ENCODE measurements at places on chromosomes 1 and 21.

GRCh38 chr1:92038695-92039346 lies 9.0 kb downstream of the EPHX4 start:
- DNase-seq, result no peak

DNA sequence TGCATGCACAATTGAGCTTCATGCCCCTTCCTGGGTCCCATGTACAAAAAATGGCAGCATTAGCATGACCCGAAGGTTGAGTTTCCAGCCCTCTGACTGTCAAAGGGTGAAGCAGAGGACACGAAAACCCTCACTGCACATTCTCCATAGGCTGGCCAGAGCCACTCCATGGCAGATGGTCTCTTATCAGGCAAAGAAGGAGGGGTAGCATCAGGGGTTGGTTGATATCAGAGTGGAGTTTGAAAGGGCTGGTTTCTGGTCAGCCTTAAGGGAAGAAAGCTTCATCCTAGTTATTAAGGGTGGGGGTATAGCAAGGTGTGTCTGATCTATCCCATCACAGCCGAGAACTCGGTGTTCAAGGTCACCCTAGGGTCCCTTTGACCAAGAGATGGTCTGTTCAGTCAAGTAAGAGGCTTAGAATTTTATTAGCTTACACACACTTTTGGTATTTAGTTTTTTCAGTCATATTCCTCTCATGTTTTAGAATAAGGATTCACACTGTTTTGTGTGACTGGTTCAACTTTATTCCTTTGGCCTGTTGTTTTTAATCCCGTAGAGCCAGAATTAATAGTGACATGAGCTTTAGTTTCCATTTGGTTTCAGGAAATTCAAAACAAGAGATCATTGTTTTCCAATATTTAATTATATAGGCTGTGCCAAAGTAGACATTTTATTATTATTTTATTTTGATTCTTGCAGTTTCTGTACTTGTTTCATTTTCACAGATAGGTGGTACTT lies 199.9 kb upstream of the FMN2 start:
- DNase-seq, result no peak

GRCh38 chr21:38455403-38455802 lies 42.9 kb downstream of the ERG start:
- no peak for DNase-seq

DNA sequence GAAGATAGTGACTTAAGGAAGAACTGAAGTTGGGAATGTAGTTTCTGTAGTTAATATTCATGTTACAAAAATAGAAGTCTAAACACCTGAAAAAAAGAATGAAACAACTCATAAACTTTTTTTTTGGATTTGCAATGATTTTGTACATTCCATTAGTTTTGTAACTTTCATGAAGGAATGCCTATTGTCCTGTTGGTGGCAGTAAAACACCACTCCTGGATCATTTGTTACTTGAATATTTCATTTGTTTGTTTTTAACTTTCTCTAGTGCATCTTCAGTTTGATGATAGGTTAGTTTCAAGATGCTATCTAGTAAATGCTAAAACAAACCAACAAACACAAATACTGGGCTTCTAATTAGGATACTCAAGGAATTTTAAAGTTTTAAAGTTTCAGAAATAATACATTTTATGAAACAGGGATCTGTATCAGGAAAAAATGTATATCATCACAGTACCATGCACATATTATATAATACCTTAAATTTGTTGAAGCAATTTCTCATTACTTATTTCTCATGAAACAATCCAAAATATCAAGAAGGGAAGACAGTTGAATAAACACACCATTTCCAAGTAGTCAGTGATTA lies 229.7 kb upstream of the CACYBP start:
- DNase-seq, result no peak

DNA sequence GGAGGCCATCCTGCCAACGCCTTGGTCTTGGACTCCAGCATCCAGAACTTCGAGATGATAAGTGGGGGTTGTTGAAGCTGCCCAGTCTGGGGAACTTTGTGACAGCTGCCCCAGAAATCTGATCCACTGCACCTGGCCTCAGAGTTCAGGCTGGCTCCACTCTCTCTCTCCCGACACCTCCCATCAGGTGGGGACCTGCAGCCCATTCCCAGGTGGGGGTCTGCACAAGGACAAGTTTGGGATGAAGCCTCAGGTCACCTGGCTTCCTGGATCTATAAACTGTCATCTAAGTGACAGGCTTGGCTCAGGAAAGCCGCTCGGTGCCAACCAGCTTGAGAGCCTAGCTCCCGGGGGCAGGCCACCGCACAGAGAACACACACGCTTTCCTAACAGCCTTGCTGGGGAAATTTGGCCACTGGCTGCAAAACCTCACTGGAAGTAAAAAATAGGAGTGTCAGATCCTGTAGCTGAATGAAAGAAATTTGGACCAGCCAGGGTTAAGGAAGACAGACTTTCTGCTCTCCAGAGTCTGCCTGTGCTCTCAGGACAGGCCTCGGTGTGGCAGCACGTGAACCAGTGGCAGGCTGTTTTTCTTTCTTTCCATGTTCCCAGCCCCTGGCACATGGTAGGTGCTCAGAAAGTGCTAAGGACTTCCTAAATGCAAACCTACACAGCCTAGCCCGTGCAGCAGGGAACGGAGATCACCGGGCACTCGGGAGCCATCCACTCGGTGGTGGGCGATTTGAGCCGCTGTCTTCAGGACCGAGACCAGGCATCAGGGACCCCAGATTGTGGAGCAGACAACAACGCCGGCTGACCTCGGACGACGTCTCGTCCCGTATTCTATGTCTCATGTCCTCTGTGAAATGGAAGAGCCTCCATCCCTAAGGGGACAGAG lies 42.6 kb upstream of the LBR start:
- no peak for DNase-seq

DNA sequence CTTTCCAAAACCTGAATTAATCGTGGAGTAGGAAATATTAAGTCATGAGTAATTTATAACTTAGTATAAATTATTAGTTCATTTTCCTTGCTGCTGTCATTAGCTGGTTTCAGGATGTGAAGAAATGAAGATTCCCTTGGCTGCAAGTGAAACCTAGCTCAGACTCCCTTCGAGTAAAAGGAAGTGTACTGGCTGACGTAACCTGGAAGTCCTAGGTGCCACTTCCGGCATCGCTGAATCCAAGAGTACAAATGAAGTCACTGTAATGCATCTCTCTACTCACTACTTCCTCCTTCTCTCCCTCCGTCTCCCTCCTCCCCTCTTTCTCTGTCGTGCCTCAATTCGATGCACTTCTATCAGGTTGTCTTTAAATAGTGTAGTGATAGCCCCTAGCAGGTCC lies 28.8 kb downstream of the ZP4 start:
- no peak for DNase-seq

GRCh38 chr21:26881504-26882228 lies 36.5 kb upstream of the ADAMTS1 start:
- no peak for DNase-seq

DNA sequence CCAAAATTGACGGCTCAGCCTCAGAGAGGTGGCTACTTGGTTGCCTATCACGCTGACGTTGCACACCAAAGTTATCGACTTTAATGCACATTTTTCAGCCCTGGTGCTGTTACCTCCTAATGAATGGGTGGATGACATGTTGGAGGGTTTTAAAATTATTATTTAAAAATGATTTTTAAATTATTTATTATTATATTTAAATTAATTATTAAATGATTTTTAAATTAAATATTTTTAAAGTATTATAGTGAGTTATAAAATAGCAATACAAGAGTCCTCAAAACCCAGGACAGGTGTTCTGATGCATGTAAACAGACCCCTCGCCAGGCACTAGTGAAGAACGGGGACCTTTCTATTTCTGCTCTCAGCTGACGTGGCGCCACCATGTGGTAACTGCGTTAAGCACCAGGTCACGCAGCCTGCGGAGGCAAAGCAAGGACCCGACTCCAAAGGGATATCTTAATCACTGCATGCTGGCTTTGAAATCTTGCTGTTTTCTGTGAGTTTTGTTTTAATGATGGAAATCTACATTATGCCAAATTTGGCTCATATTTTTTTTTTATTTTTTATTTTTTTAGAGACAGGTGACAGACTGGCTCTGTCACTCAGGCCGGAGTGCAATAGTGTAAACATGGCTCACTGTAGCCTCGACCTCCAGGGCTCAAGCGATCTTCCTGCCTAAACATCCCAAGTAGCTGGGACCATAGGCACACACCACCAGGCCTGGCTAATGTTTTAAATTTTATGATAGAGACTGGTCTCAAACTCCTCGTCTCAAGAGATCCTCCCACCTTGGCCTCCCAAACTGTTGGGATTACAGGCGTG lies 22.6 kb downstream of the CASP9 start:
- peak; percentile 45 for DNase-seq

- no peak for DNase-seq
Measured at GRCh38 chr1:163970699-163971098, 588.3 kb upstream of the PBX1 start.

DNA sequence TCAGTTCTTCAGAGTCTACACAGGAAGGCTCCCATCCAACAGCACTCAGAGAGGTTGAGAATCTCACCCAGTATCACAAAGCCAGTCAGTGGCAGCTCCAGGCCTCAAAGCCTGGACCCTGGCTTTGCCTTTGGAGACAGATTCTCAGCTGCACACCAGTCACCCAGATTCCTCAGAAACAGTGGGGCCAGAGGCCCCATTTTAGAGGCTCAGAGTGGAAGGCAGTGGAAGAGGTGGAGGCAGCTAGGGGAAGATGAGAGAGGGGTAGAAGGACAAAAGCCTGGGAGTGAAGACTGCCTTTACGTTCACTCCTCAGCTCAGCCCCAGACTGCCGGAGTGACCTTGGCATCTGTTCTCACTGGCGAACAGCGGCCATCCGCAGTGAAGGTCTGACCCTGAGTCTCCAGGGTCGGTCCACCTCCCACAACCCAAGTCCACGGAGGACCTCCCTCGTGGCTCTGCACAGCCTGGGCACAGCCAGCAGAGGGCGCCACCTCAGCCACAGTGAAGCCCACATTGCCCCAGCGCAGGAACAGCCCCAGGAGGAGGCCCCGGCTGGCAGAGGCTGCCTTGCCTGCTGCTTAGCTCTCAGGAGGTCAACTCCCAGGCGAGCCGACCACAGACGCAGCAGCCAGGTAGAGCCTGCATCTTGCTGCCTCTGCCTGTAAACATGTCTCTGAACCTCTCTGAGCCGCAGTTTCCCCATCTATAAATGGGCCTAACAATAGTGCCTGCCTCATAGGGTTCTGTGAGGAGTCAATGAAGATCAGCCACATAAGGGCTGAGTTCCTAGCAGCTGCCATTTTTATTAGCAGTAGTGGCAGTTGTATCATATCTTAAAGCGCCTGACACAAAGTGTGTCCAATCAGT lies 5.9 kb upstream of the FNDC5 start:
- no peak for DNase-seq

GRCh38 chr1:84365225-84366221 lies 32.8 kb upstream of the DNASE2B start:
- no peak for DNase-seq

DNA sequence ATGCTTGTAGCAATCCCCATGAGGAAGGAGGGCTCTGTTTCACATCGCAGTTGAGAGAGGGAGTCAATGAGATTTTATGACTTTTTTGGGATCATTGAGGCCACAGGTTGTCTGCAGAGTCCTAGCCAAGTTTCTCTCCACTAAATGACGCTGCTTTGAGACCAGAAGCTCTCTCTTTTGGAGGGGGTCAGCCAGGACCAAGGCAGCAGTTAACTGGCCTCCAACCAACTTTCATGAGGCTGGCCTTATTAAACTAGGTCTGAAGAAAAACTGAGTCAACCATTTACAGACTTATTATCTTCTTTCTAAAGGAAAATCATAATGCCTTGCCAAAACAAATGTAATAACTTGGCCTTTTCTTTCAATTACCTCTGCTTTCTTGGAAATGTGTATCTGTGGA lies 8.6 kb downstream of the WLS start:
- no peak for DNase-seq

DNA sequence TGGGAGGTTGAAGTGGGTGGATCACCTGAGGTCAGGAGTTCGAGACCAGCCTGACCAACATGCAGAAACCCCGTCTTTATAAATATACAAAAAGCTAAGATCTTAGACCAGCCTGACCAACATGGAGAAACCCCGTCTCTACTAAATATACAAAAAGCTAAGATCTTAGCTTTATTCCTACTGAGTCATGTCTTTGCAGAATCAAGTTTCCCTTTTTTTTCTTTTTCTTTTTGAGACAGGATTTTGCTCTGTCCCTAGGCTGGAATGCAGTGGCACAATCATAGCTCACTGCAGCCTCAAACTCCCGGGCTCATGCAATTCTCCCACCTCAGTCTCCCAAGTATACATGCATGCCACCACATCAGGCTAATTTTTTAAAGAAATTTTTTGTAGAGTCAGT lies 21.4 kb downstream of the KDM5B start:
- no peak for DNase-seq

DNA sequence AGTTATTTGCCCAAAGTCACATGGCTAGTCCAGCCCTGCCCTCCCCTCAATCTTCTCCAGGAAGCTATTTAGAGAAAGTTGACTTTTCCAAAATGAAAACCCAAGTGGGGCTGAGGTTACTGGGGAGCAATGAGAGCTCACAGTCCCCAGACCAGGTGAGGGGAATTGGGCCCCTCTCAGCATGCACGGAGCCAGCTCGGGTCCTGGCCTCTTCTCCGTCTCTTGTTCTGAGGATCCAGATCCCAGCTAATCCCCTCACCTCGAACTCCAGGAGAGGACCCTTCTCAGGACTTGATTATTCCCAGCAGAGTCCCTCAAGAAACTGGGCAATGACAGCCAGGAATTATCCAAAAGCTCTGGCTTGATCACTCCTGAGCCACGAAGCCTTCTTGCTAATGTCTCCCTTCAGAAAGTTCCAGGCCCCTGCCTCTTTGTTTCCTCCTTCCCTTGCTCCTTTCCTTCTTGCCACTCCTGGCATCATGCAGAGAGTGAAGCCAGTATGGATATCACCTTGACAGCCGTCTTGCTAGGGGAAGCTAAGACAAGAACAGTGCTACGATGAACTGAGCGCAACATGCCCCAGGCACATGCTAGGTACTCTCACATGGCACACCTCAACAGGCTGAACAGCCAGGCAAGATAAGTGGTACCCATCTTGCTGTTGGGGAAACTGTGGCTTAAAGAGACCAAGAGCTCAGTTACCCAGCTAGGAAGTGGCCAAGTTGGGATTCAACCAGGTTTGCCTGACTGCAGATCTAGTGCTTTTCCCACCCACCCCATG lies 51.9 kb downstream of the KLHDC7A start:
- no peak for DNase-seq

GRCh38 chr1:112251766-112252506 lies 144.1 kb upstream of the CTTNBP2NL start:
- DNase-seq, result no peak

DNA sequence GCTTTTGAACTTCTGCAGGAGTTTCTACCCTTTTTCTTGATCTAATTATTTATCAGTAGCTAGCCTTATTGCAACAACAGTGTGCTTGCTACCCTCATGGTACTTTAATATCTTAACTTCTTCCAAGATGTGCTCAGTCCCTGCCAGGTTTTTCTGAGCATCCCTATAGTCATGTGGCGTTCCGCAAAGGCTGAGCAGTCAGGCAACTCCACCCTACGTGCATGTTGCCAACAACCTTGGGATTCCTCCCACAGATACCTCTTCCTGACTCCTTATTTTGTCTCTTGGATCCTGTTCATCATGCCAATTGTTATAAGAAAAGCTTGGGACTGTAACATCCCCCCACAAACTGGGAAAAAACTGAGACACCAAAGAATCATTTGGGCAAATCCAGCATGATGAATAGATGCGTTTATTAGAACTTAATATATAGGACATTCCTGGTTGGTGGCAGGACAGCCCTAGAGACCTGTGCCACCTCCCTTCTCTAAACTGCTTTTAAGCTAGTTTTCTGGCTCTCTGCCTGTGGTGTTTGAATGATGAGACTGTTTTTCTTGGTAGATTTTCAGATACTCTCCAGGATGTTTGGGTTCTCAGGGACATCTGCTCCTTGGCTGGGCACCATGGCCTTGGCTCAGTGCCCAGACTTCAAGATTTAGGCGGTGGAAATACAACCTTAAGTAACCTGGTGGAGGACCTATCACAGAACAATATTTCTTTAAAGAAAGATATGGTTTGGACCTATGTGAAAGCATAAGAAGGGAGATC lies 27.1 kb upstream of the KCTD3 start:
- DNase-seq, result no peak

All from stimulated activated CD4-positive, alpha-beta T cell treated with anti-CD3 and anti-CD28 coated beads, Interleukin-12 subunit alpha, Interleukin-12 subunit beta, amount 100 ng/mL, for 4 hours (primary cell).